ENCODE measurements at places on chromosomes 3 and 15. TPM values are rescaled to one million over a fixed set of nuclear protein-coding genes. Genes with fewer than 3 reads are reported as not detected.
A peak's percentile ranks its signal among the peaks of the same experiment; 100 is the strongest.

GRCh38 chr15:52783191-52783829, 6.8 kb downstream of the ONECUT1 start:
- DNase-seq, result no peak

DNA sequence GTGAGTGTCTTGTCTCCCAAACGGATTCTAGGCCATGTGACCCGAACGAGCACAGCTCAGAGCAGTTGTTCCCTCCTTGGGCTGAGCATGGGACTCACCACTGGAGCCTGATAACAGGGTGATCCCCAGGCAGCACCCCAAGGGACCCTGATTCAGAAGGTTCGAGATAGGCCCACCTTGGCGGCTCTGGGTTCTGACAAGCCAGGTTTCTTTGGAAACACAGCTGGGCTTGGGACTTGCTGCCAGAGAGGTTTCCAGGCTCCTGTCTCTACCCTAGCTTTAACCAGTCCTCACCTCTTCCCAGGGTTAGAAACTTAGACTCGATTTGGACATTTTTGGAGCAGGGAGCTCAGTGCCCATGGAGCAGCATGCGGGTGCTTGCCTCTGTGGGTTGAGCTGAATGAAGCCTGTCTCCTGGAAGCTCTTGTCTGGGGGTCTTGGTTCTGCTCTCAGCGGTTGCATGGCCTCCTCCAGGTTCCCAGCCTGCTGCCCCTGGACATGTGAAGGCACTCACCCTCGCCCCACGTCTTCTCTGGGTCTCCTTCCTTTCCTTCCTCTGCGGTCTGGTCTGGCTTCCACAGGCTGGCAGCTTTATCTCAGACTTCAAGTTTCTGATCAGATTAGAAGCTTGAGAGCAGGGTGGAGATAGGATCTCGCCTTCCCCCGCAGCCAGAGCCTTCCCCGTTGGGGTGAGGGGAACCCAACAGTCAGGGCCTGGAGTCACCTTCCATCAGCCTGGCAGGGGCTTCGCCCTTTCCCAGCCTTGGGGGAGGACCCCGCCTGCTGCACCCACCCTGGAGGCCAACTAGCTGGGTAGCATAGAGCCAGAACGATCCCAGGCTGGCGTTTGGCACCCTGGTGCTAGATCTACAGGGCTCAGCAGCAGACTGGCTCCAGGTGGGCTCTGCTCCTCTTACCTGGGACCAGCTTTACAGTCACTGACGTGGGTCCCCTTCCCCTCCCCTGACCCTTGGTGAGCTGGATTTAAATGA, 21.0 kb downstream of the PAQR5 start:
- no peak for DNase-seq

DNA sequence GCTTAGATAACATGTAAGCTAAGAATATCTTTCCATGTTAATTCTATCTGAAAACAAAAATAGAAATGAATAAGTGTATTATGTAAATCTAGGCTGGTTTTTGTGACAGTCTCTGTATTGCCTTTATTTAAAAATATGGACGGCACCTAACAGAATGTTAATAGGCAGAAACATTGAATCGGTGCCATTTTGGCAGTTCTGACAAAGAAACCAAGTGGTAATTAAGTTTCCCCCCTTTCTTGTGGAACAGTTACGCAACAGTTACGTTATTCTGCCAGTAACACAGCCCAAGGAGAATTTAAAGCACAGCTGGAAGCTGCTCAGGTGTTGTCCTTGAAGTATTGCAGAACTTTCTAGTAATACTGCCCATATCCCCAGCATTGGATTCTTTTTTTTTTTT, 21.5 kb downstream of the LARS2 start:
- no peak for DNase-seq

The CCDC39 gene
- total RNA-seq, result not detected

DNA sequence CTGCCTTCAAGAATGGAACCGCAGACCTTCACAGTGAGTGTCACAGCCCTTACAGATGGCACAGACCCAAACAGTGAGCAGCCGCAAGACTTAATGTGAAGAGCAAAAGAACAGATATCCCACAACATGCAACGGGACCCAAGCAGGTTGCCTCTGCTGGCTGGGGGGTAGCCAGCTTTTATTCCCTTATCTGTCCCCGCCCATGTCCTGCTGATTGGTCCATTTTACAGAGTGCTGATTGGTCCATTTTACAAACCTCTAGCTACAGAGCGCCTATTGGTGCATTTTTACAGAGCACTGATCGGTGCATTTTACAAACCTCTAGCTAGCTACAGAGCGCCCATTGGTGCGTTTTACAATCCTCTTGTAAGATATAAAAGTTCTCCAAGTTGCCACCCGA, 102.0 kb upstream of the IGF1R start:
- DNase-seq, result no peak

The UBAP1L gene
- total RNA-seq, result 3.0 TPM

DNA sequence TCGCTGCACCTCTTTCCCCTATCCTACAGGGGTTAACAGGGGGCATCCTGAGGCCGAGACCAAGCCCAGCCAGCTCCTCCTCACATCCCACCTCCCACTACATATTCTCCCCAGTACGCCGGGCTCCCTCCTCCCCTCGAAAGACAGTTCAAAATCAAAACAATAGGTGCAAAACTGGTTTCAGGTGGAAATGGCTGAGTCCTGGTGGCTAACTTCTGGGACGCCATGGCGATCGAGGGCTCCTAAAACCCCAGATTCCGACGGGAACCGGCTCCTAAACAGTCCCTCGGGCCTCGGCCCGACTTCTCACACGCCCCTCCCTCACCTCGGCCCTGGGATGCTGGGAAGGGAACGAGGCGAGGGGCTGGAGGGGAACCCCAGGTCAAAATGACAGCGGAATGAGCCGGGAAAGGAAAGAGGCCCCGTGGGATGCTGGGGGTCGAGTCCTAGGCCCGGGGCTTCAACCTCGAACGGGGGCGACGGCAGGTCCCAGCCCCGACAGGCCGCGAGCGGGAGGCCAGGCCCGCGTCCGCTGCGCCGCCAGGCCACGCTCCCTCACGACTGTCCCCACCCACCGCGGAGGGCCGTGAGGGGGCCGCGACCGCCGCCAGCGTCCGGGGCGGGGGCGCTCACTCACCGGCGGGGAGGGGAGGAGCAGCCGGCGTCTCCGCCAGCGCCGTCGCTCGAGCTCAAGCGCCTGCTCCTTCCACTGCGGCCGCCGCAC, 492 bp downstream of the TMCC1 start:
- DNase-seq, result peak; percentile 74

Measured in activated CD4-positive, alpha-beta memory T cell treated with anti-CD3 and anti-CD28 coated beads, Interleukin-2, amount 10 ng/mL, durations not matched to agents 7 days and 5 days (primary cell).